ENCODE measurements at places on chromosomes 7 and 10. TPM values are rescaled to one million over a fixed set of nuclear protein-coding genes. Genes with fewer than 3 reads are reported as not detected.

The PPP1R17 gene
- 1.7 TPM for total RNA-seq

The C7orf57 gene
- total RNA-seq, result 2.8 TPM

The MYOZ1 gene
- total RNA-seq, result 2.4 TPM

The TMEM225B gene
- 62.1 TPM for total RNA-seq

The STARD3NL gene
- total RNA-seq, result 52.2 TPM

The TAS2R4 gene
- total RNA-seq, result 8.2 TPM

Measured in testis (tissue), 5 donors.